ENCODE measurements at places on chromosomes 6 and 20.

GRCh38 chr20:48705240-48706115, 122.3 kb downstream of the PREX1 start:
- no peak for DNase-seq
- H3K27ac ChIP-seq: no peak overlapping the region
- peaks cover 93% of the 10 kb centered on the region for H3K36me3 ChIP-seq

- no peak overlapping the region for H3K4me3 ChIP-seq
- DNase-seq: no peak
- peaks cover 9% of the 10 kb centered on the region for H3K36me3 ChIP-seq
- H3K4me1 ChIP-seq: peaks cover 56% of the 10 kb centered on the region
These were observed 77.5 kb upstream of the RIPOR2 start for GRCh38 chr6:25013246-25013645.

GRCh38 chr20:16785226-16785625, 37.1 kb downstream of the OTOR start:
- no peaks in the 10 kb centered on the region for H3K4me1 ChIP-seq
- H3K27me3 ChIP-seq: peaks cover 3% of the 10 kb centered on the region
- no peak for DNase-seq

- no peak for DNase-seq
- H3K4me1 ChIP-seq: no peaks in the 10 kb centered on the region
- H3K4me3 ChIP-seq: no peak overlapping the region
- no peak overlapping the region for H3K27ac ChIP-seq
- no peaks in the 10 kb centered on the region for H3K27me3 ChIP-seq
These were observed 19.7 kb downstream of the GTPBP2 start for GRCh38 chr6:43609402-43609801.

- no peaks in the 10 kb centered on the region for H3K4me1 ChIP-seq
- H3K36me3 ChIP-seq: no peaks in the 10 kb centered on the region
- no peaks in the 10 kb centered on the region for H3K27me3 ChIP-seq
- no peak overlapping the region for H3K4me3 ChIP-seq
These were observed 10.6 kb downstream of the RAET1E start for GRCh38 chr6:149887343-149887742.

- peaks cover 35% of the 10 kb centered on the region for H3K36me3 ChIP-seq
- no peak for DNase-seq
- H3K27ac ChIP-seq: peak overlapping the region; percentile 17
- H3K4me3 ChIP-seq: no peak overlapping the region
- peaks cover 69% of the 10 kb centered on the region for H3K4me1 ChIP-seq
These were observed 20.1 kb downstream of the HECA start for GRCh38 chr6:139154881-139155547.

GRCh38 chr6:54913211-54913610, 66.6 kb downstream of the FAM83B start:
- no peak for DNase-seq
- H3K36me3 ChIP-seq: no peaks in the 10 kb centered on the region
- no peaks in the 10 kb centered on the region for H3K27me3 ChIP-seq
- H3K4me1 ChIP-seq: no peaks in the 10 kb centered on the region
- H3K27ac ChIP-seq: no peak overlapping the region

DNA sequence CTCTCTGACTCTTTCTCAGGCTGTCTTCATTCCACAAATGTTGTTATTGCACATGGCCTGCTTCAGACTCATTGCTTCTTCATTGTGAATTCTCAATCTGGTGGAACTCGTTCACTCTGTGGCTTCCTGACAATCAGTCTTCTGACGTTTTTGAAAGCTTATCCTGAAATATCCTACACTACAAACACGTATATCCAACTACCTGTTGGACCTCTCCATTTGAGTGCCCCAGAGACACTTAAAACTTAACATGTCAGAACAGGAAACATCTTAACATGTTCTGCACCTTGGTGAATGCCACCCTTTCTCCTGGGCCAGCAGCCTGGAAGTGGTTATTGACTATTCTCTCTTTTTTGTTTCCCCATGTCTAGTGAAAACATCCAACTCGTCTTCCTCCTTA, 50.8 kb downstream of the AIG1 start:
- no peak for DNase-seq
- no peaks in the 10 kb centered on the region for H3K36me3 ChIP-seq
- no peak overlapping the region for H3K27ac ChIP-seq
- H3K4me3 ChIP-seq: no peak overlapping the region
- no peaks in the 10 kb centered on the region for H3K4me1 ChIP-seq

GRCh38 chr6:626236-626635, 30.7 kb downstream of the HUS1B start:
- H3K4me1 ChIP-seq: no peaks in the 10 kb centered on the region
- H3K4me3 ChIP-seq: no peak overlapping the region
- H3K27me3 ChIP-seq: no peaks in the 10 kb centered on the region
- DNase-seq: no peak

DNA sequence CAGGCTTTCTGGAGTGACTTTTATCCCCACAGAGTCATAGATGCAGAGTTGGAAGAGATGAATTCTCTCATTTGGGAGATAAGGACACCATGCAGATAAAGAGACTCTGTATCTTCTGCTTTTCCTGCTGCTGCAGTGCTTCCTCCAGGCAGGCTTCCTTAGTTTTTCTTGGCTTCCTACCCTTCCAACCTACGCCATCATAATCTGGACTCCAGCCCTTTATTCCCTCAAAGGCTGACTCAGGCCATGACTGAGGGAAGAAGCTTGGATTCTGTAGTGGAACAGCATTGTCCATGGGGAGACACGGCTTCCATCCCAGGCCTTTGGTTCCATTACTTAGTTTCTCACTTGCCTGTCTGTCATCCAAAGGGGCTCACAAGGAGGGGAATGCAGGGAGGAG, 6.5 kb upstream of the RNF24 start:
- H3K27me3 ChIP-seq: no peaks in the 10 kb centered on the region
- peaks cover 5% of the 10 kb centered on the region for H3K4me1 ChIP-seq
- no peak overlapping the region for H3K27ac ChIP-seq
- H3K36me3 ChIP-seq: no peaks in the 10 kb centered on the region

- DNase-seq: no peak
- no peaks in the 10 kb centered on the region for H3K4me1 ChIP-seq
- H3K27me3 ChIP-seq: no peaks in the 10 kb centered on the region
These were observed 81.0 kb downstream of the MYB start for GRCh38 chr6:135261872-135262725.

GRCh38 chr6:125550892-125551291, 198.5 kb upstream of the HEY2 start:
- H3K27ac ChIP-seq: no peak overlapping the region
- DNase-seq: no peak
- H3K27me3 ChIP-seq: peaks cover 4% of the 10 kb centered on the region
- H3K36me3 ChIP-seq: no peaks in the 10 kb centered on the region
- no peaks in the 10 kb centered on the region for H3K4me1 ChIP-seq
- no peak overlapping the region for H3K4me3 ChIP-seq

DNA sequence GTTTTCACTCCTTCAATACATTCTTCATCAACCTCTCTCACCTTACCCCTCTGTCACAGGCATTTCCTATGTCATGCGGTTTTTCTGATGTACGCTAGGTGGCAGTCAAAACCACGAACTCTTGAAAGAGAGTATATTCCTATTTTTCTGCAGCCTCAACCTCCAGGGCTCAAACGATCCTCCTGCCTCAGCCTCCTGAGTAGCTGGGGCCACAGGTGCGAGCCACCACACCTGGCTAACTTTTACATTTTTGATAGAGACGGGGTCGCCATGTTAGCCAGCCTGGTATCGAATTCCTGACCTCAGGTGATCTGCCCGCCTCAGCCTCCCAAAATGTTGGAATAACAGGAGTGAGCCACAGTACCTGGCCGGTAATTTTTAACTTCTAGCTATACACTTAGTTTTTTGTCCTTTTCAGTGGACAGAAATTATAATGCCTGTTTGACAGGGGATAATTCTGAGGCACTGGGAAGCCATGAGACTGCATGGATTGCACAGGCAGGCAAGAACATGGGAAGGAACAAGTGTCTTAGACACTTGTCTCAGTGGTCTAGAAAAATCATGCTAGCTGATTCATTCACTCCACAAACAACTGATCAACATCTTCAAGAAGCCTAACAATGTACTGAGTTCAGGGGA, 22.5 kb upstream of the HFE start:
- H3K4me1 ChIP-seq: peaks cover 3% of the 10 kb centered on the region
- peak; percentile 35 for DNase-seq

DNA sequence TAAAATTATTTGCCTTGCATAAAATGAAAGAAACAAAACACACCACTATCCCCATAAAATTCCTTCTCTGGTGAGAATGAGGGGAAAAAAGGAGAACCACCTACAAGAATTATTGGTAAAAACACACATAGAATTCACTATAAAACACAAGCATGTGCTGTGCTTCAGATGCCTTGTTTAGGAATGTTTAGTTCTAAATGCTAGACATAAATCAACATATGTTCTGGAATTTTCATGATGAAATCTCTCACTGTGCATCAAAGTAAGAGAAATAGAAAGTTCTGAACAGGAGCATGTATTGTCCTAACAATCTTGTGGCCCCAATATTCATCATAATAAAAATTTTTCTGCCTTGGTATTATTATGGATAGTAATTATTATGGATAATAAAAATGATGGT, 111.0 kb downstream of the PLCB4 start:
- no peaks in the 10 kb centered on the region for H3K36me3 ChIP-seq
- no peak overlapping the region for H3K4me3 ChIP-seq
- H3K27me3 ChIP-seq: no peaks in the 10 kb centered on the region
- H3K4me1 ChIP-seq: no peaks in the 10 kb centered on the region
- H3K27ac ChIP-seq: no peak overlapping the region

- H3K36me3 ChIP-seq: peaks cover 9% of the 10 kb centered on the region
- no peak for DNase-seq
- H3K27me3 ChIP-seq: no peaks in the 10 kb centered on the region
- no peaks in the 10 kb centered on the region for H3K4me1 ChIP-seq
- no peak overlapping the region for H3K27ac ChIP-seq
These were observed 106.5 kb downstream of the MMS22L start for GRCh38 chr6:97176468-97176867.

GRCh38 chr6:67287566-67287965, 1347.5 kb upstream of the ADGRB3 start:
- H3K4me3 ChIP-seq: no peak overlapping the region
- H3K4me1 ChIP-seq: no peaks in the 10 kb centered on the region
- no peaks in the 10 kb centered on the region for H3K36me3 ChIP-seq
- no peaks in the 10 kb centered on the region for H3K27me3 ChIP-seq
- DNase-seq: no peak

Measured in CD4-positive, alpha-beta T cell (primary cell).